Mesendoderm (in vitro differentiated cells): ENCODE measurements at places on chromosomes 16 and 17.

- DNase-seq, result no peak
These were observed 31.3 kb upstream of the RASL10B start for GRCh38 chr17:35700150-35700549.

GRCh38 chr16:12257926-12258561, 281.5 kb downstream of the SNX29 start:
- peak; percentile 56 for DNase-seq

DNA sequence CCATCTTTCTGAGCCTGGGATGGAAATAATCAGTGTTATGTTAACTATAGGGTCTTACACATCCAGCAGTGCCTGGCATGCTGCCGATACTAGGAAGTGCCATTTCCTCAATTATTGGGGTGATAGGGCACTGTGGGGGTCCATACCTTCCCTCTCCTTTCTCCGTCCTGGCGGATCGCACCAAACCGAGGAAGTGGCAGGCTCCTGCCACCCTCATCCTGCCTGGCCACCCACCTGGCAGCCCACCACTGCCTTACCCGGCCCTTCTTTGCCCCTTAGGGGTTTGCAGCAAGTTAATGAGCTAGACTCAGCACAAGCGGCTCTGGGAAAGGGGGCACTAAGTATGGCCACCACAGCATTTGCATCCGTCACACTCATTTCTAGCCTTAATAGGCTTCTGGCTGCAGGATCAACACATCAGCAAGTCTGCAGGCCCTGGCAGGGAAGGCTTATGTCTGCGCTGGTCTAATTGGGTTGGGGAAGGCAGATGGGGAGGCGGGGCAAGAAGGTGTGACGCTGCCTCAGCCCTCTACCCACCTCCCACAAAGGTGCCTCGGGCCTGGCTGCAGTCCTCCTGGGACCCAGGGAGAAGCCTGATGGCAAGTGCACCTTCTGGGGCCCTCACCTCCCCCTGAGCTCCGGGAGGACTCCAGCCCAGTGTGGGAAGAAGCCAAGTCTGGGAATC, 28.6 kb downstream of the DCAKD start:
- peak; percentile 46 for DNase-seq

DNA sequence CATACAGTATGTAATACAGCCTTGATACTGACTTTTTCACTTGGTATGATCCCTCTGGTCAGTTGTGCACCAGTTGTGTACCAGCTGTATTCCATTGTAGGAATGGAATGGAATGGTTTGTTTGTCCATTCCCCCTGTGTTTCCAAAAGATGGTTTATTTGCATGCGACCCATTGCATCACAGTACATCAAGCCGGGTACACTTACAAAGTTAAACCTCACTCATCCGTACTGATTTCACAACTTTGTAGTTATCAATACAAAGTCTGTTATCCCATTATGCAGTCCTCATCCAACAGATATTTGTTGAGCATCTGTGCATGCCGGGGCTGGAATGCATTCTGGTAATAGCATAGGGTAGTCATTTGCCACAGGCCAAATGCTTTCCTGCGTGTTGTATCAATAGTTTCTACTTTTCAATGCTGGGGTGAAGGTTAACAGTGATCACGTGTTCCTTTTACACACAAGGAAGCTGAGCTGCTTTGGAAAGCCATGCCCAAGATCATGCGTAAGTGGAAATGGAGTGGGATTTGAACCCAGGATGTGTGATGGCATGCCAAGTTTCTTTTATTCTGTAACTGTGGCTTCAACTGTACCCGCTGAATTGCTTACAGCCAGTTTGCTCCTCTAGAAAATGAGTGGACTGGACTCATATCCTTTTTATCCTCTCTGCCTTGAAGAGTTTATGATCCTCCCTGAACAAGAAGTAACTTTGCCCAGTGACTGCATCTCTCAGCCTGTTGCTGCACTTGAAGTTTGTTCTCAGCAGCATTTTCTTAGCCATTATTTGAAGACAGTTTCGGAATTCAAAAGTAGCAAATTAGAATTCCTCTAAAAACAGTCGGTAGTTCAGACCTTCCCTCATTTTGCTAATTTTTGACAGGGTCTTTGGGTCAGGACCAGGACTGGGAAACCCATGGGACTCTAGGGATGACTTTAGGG, 228.5 kb downstream of the CCDC182 start:
- DNase-seq, result no peak

DNA sequence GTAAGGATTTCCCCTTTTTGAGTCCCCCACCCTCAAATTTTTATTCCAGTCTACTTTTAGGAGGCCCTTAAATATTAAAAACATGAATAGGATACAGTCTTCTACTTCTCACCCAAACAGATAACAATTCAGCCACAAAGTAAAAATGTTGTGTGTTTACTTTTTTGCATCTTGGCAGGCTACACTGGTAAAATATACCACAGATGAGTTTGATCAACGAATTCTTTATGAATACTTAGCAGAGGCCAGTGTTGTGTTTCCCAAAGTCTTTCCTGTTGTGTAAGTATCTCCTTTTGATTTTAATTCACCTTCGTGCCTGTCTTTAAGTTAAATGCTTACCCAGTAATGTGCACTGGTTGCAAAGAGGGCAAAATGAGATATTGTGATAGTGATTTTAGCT, 34.4 kb upstream of the RAB11FIP4 start:
- no peak for DNase-seq

GRCh38 chr16:46911038-46911437, 26.9 kb downstream of the GPT2 start:
- DNase-seq, result no peak

- peak; percentile 68 for DNase-seq
These were observed 33.8 kb downstream of the GTF3C1 start for GRCh38 chr16:27515874-27516353.

GRCh38 chr16:67024384-67025209, 4.4 kb upstream of the CBFB start:
- no peak for DNase-seq

GRCh38 chr17:14067347-14067746, 2.0 kb upstream of the COX10 start:
- no peak for DNase-seq

- DNase-seq, result peak; percentile 49
These were observed 842 bp upstream of the LDAF1 start for GRCh38 chr16:21157632-21158031.

- DNase-seq, result no peak
These were observed 53.0 kb upstream of the GAS7 start for GRCh38 chr17:10251212-10251948.

DNA sequence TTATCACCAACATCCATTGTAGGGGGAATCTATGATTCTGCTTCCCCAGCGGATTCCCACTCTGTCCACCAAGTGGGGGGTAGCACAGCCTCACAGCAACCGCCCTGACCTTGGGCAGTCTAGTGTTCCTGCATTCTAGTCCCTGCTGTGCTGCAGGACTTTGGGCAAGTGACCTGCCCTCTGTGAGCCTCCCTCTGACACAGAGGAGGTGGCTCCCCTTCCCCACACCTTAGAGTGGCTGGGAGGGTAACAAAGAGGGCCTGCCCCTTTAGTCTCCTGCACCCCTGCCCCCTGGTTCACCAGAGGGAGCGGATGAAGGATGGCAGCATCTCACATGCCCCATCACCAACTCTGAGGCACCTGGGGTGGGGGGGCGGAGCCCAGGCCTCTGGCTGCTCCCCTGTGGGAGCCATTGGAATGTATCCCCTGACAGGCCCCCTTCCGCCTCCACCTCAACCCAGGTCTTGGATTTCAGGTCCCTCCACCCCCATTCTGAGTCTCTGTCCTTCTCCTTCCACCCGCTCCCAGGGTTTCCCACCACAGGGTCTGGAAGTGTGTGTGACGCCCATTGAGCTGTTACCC, 10.1 kb downstream of the GAS2L2 start:
- no peak for DNase-seq

- DNase-seq, result peak; percentile 84
These were observed 25.6 kb upstream of the NTN1 start for GRCh38 chr17:8995711-8996110.

- DNase-seq, result no peak
These were observed 20.4 kb downstream of the SOCS1 start for GRCh38 chr16:11235703-11235991.

DNA sequence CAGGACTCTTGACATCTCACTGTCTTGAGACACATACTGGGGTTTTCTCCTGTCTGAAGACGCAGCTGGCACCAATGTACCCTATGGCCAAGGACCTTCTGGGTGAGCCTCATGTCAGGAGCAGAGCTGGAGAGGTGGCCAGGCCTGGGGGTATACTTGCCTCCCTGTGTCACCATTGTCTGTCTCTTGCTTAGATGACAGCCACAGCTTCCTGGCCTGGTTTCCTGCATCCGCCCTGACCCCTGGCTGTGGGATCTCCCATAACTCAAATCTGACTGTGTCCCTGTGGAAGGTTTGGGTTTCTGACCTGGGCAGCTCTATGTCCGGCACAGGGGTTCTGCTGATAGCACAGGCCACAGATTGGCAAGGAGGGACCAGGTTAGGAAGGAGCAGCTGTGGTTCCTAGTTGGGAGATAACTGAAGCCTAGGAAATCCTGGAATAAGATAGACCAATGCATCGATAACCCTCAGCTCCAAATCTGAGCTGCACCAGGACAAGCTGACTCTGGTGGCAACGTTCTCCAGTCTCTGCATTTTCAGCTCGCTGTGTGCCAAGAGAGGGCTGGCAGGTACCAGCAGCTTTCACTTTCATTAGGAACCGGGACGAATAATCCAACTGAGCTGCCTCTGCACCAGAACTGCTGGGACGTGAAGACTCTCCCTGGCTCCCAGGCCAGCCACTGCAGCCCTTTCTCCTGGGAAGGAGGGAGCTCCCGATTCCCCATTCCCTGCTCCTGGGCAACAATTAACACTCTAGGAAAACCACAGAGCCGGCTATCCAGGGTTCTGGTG, 5.0 kb downstream of the DEXI start:
- no peak for DNase-seq

- DNase-seq, result no peak
These were observed 33.0 kb downstream of the MPRIP start for GRCh38 chr17:17075125-17075781.
